ENCODE measurements at places on chromosomes 5 and 9.
A peak's percentile ranks its signal among the peaks of the same experiment; 100 is the strongest.

DNA sequence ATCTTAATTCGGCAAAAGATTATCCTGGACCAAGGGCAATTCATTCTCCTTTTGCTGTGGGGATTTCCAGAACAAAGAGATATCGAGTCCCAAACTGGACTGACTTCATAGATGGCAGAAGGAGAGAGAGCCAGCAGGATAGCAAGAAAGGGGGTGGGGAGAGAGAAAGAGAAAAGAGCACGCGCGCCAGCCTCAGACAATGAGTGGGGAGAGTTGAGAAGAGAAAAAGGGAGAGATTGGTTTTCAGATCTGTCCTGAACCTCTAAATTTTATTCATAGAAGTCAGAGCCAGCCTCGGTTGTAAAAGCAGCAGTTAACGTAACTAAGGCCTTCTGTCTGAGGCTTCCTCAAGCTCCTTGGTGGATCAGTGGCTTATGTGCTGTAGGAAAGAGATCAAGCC, 55.3 kb upstream of the ALDH1B1 start:
- no peak for DNase-seq

DNA sequence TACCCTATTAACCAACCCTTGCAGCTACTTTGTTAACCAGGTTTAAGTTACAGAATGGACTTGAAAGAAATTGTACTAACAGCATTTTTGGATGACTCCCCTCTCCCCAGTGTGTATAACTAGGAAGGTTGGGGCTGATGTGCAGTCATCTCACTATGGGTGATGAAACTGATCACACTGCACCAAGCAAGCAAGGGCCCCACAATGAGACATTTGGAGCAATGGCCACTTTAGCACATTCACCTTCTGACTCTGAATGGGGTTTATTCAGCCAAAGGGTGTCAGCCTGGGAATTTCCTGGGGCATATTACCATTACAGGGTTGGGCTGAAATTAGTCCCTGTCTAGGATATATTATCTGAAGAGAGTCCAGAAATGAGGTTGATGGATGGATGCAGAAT, 18.7 kb upstream of the CYFIP2 start:
- DNase-seq, result no peak

- DNase-seq, result no peak
Observed at GRCh38 chr5:34038390-34038789, 4.6 kb downstream of the C1QTNF3 start.

- no peak for DNase-seq
Observed at GRCh38 chr5:81023261-81023970, 63.3 kb downstream of the RASGRF2 start.

- no peak for DNase-seq
Observed at GRCh38 chr9:113973226-113973625, 97.1 kb downstream of the ZNF618 start.

DNA sequence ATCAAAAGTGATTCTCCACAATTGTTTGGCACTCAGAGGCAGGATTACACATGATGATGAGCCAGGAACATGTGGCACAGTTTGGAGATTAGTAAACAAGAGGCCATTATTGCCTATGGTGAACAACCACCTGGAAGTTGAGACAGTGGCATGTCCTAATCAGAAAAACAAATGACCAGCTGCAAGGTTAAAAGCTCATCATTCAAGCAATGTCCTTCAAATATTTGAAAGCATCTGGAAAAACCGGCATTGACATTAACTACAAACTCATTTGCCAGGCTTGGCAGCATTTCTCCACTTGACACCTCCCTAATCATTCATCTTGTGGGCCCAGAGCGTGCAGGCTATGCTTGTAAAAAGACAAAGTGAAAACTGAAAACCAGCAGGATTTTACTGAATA, 80.6 kb upstream of the MEGF10 start:
- no peak for DNase-seq

DNA sequence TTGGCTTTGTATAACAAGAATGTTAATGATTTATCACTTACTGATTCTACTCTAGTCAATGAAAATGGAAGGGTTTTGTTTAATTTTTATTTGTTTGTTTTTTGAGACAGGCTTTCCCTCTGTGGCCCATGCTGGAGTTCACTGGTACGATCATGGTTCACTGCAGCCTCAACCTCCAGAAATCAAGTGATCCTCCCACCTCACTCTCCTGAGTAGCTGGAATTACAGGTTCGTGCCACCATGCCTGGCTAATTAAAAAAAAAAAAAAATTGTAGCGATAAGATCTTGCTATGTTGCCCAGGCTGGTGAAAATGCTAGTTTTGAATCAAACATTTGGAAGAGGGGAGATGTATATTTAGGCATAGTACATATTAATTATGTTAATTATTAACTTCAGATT, 209.4 kb downstream of the NFIB start:
- DNase-seq, result no peak

- DNase-seq, result no peak
Observed at GRCh38 chr9:17967731-17968130, 388.9 kb downstream of the SH3GL2 start.

DNA sequence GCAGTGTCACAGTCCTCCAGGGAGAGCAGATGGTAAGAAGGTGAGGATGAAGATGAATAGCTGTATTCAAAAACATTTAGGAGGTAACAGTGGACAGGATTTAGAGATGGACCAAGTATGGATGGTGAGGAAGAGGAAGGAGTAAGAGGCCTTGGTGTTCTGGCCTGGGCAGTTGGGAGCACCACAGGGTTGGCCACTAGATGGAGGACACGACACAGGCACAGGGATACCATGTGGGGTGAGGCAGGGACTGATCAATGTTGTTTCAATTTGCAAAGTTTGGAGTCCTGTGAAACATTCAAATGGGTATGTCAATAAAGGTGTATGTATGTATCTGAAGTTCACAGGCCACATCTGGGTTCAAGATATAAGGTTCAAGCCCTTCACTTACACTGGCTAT, 141.1 kb upstream of the RASEF start:
- no peak for DNase-seq

DNA sequence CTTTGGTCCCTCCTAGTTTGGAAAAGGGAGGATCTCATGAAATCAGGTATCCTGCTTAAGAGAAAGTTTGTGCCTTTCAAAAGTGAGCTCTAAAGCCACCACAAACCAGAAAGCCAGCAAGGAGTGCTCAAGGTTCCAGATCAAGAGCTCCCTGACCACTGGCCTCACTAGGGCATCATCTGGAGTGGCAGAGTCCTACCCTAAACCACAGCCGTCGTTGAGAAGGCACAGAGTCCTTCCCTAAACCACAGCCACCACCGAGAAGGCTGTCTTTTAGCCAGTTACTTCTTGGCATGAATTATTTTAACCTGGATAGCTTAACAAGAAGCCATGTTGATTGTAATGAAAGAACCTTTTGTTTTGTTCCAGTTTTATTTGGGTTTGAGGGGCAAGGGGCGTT, 102.9 kb downstream of the FRMD3 start:
- DNase-seq, result no peak

- DNase-seq, result no peak
Observed at GRCh38 chr9:100619665-100620064, 41.8 kb downstream of the CAVIN4 start.

- DNase-seq, result no peak
Observed at GRCh38 chr5:172334196-172334595, 50.6 kb upstream of the UBTD2 start.

DNA sequence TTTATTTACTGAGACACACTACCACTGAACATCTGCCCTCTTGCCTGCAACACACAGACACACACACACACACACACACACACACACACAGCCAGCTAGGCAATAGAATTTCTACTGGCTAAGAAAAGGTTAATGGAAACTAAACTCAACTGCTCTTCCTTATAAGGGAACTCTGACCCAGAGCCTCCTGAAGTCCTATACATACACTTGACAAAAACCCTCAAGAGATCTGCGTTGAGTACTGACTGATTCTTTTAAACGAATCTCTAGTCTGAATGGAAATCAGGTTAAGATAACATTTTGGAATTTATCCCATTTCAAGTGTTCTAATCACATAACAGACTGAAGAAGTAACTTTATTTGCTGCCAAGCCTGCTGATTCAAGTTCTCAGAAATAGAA, 25.9 kb upstream of the TRPM3 start:
- DNase-seq, result no peak

DNA sequence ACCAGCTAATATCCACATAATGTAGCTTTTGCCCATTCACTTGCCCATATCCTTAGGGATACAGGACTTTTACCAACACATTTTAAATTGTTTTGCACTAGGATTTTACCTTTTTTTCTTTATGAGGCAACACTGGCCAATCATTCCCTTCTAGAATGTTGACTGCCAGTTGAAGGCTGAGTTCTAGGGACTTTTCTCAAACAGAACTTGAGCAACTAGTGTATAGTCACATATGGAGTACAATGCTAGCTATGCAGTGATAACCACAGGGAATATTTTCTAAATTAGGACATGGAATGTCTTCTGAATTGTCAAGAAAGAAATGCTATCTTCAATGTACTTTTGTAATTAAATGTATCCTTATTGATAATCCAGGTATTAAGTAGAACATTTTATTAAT, 133.6 kb downstream of the OXCT1 start:
- DNase-seq, result no peak

DNA sequence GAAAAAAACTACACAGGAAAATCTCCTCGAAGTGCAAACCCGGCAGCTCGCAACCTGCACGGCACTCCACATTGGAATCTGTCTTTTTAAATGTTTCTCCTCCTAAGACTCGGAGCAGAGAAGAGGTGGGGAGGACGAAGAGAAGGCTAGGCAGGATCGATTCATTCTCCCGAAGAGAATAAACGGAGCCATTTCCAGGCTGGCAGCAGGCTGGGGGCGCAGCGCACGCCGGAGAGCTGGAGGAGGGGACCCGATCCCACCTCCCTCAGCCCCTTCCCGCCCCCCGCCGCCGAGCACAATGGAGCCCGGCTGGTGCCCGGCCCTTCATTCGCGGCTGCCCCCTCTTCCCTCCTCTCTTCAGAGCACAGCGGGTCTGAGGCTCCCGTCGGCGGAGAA, 628 bp downstream of the HOMER1 start:
- DNase-seq, result no peak

- DNase-seq, result peak; percentile 19
Observed at GRCh38 chr5:132065351-132065937, 5.0 kb downstream of the IL3 start.

- no peak for DNase-seq
Observed at GRCh38 chr5:126002222-126002897, 420.8 kb upstream of the GRAMD2B start.

GRCh38 chr9:81855538-81855937, 72.7 kb upstream of the SPATA31D4 start:
- no peak for DNase-seq

DNA sequence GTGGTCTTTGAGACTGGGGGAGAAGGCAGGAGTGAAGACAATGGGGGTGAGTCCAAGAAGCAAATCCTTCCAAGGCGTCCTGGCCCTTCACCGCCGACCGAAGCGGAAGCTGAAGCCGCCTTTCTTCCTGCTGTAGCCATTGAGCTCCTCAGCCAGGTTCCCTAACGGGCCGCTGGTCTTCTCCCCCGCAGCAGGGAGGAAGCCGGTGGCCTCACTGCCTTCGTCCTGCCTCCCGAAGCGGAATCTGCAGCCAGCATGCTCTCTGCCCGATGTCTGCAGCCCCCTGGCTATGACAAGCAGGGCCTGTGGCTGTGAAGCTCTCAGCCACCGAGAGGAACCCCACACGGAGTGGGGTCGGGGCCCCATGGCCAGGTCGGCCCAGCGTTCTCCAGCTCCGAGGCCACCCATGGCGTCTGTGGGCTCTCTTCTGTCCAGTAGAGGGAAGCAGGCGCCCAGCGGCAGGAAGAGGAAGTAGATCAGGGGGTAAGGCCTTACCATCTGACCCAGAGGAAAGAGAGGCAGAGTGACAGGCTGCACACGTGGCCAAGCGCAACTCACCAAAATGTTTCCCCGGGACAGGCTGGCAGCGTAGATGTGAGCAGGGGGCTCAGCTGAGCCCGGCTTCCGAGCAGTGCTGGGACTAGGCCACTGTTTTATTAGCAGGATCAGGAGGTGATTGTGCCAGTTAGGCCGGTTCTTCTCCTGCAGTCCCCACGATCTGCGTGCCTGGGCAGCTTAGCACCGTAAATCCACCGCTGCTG, 3.1 kb downstream of the QRFP start:
- no peak for DNase-seq

GRCh38 chr5:133569347-133569746, 43.0 kb downstream of the FSTL4 start:
- DNase-seq, result no peak

DNA sequence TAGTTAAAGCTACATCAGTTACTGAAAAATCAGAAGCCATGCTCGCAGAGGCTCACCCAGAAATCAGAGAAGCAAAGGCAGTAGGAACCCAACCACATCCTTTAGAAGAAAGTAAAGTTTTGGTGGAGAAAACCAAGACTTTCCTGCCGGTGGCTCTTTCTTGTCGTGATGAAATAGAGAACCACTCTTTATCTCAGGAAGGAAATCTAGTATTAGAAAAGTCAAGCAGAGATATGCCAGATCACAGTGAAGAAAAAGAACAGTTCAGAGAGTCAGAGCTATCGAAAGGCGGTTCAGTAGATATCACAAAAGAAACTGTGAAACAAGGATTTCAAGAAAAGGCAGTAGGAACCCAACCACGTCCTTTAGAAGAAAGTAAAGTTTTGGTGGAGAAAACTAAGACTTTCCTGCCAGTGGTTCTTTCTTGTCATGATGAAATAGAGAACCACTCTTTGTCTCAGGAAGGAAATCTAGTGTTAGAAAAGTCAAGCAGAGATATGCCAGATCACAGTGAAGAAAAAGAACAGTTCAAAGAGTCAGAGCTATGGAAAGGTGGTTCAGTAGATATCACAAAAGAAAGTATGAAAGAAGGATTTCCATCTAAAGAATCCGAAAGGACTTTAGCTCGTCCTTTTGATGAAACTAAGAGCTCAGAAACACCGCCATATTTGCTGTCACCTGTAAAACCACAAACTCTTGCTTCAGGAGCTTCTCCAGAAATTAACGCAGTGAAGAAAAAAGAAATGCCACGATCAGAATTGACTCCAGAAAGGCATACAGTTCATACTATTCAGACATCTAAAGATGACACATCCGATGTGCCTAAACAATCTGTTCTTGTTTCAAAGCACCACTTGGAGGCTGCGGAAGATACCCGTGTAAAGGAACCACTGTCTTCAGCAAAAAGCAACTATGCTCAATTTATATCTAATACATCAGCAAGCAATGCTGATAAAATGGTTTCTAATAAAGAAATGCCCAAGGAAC, 47.2 kb downstream of the CMYA5 start:
- DNase-seq, result no peak

DNA sequence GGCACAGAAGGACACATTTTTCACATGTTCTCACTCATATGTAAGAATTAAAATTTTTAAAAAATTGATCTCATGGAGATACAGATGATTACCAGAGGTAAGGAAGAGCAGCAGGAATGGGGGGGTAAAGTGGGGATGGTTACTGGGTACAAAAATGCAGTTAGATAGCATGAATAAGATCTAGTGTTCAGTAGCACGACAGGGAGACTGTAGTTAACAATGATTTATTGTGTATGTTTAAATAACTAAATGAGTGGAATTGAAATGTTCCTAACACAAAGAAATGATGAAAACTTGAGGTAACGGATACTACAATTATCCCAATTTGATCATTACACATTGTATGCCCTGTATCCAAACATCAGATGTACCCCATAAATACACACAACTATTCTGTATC, 15.2 kb upstream of the TGFBI start:
- no peak for DNase-seq

- DNase-seq, result no peak
Observed at GRCh38 chr5:41009232-41009631, 61.9 kb downstream of the MROH2B start.

GRCh38 chr5:163943546-163943945, 438.1 kb downstream of the MAT2B start:
- DNase-seq, result no peak

- no peak for DNase-seq
Observed at GRCh38 chr5:16944816-16945562, 8.9 kb upstream of the MYO10 start.

GRCh38 chr9:27800159-27800558, 226.9 kb upstream of the C9orf72 start:
- DNase-seq, result no peak
